ENCODE measurements at places on chromosomes 3 and 15.

- no peaks in the 10 kb centered on the region for H3K27me3 ChIP-seq
- no peaks in the 10 kb centered on the region for H3K4me1 ChIP-seq
- no peak overlapping the region for H3K4me3 ChIP-seq
- H3K36me3 ChIP-seq: no peaks in the 10 kb centered on the region
- no peak for DNase-seq
- no peak overlapping the region for H3K27ac ChIP-seq
These were observed 1354.7 kb upstream of the EPHA6 start for GRCh38 chr3:95459706-95460105.

- no peaks in the 10 kb centered on the region for H3K36me3 ChIP-seq
- no peak overlapping the region for H3K4me3 ChIP-seq
- H3K4me1 ChIP-seq: no peaks in the 10 kb centered on the region
- no peaks in the 10 kb centered on the region for H3K27me3 ChIP-seq
- H3K27ac ChIP-seq: no peak overlapping the region
- no peak for DNase-seq
These were observed 225.5 kb downstream of the ARPP21 start for GRCh38 chr3:35864871-35865270.

DNA sequence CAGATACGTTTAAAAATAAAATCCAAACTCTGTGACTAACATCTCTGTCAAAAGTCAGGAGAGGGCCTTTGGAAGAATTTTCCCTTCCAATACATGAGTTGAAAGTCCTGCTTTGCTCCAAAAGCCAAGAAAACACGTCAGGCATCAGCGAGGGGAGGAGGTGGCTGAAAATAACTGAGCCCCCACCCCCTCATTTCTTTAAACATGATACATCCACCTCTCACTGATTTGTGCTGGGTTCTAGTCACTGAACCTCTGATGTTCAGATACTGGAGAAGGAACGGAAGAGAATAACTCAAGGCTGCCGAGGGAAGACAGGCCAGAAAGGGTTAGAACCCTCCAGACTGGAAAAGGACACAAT lies 9.4 kb upstream of the SEMA5B start:
- H3K36me3 ChIP-seq: no peaks in the 10 kb centered on the region
- H3K27ac ChIP-seq: no peak overlapping the region
- H3K4me1 ChIP-seq: peaks cover 11% of the 10 kb centered on the region
- DNase-seq: no peak

GRCh38 chr3:126994661-126995245 lies 11.8 kb downstream of the PLXNA1 start:
- no peak for DNase-seq
- H3K4me1 ChIP-seq: no peaks in the 10 kb centered on the region
- no peaks in the 10 kb centered on the region for H3K36me3 ChIP-seq
- no peaks in the 10 kb centered on the region for H3K27me3 ChIP-seq
- no peak overlapping the region for H3K4me3 ChIP-seq

- no peak overlapping the region for H3K4me3 ChIP-seq
- H3K4me1 ChIP-seq: no peaks in the 10 kb centered on the region
- no peak for DNase-seq
- H3K27ac ChIP-seq: no peak overlapping the region
- H3K27me3 ChIP-seq: no peaks in the 10 kb centered on the region
These were observed 359.7 kb downstream of the FGF12 start for GRCh38 chr3:192367616-192368015.

DNA sequence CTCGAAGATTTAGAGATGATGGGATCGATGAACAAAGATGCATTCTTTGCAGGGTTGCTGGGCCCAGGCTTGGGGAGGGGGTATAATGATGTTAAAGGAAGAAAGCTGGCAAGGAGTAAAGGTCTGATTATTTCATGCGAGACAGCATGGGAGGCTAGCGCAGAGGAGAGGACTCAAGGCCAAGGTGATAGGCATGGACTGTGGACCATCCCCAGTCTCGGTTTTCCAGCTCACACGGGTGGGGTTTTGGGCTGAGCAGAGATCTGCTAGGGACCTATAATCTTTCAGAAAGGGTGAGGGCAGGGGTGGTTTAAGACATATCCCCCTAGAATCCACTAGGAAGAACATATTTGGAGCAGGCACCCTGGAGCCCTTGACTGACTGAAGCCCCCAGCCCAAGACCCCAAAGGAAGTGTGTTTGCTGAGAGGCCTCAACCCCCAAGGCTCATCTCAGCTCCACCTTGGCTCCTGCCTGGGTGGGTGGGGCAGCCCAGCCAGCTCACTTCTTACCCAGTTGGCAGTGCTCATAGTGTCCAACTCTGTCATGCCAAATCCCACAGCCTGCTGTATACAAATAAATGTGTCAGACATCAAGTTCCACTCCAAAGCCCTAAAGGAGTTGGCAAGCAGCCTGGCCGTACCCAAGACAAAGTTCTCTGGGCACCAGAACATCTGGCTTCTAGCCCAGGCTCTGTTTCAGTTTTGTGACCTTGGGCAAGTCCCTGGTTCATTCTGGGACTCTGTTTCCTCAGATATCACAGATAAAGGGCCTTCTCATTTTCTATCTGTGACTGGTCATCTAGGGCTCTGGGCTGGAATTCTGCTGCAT lies 17.9 kb downstream of the ACSBG1 start:
- H3K27ac ChIP-seq: peak overlapping the region; percentile 9
- peaks cover 15% of the 10 kb centered on the region for H3K4me1 ChIP-seq
- peak; percentile 89 for DNase-seq
- no peaks in the 10 kb centered on the region for H3K27me3 ChIP-seq

DNA sequence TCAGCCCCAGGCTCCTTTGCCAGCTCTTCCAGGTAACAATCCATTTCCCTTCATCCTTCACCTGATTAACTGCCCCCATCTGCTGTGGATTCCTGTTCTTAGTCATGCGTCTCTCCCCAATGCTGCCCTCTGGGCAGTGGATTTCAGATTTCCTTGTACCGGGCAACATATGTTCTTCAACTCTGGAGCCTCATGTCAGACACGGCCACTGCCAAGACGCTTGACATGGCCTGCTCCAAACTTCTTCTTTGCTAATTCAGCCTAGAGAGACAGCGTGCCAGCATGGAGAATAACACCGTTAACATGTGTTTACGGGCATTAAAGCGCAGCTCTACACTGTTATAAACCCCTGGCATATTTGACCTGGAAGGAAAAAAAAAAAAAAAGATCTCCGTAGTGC lies 1035.1 kb upstream of the NR2F2 start:
- H3K27me3 ChIP-seq: no peaks in the 10 kb centered on the region
- H3K4me1 ChIP-seq: no peaks in the 10 kb centered on the region
- no peak for DNase-seq
- H3K27ac ChIP-seq: no peak overlapping the region
- H3K36me3 ChIP-seq: no peaks in the 10 kb centered on the region

GRCh38 chr3:140007081-140007480 lies 72.1 kb downstream of the CLSTN2 start:
- no peak overlapping the region for H3K4me3 ChIP-seq
- no peaks in the 10 kb centered on the region for H3K36me3 ChIP-seq
- H3K27ac ChIP-seq: no peak overlapping the region
- H3K27me3 ChIP-seq: no peaks in the 10 kb centered on the region
- H3K4me1 ChIP-seq: peaks cover 8% of the 10 kb centered on the region

DNA sequence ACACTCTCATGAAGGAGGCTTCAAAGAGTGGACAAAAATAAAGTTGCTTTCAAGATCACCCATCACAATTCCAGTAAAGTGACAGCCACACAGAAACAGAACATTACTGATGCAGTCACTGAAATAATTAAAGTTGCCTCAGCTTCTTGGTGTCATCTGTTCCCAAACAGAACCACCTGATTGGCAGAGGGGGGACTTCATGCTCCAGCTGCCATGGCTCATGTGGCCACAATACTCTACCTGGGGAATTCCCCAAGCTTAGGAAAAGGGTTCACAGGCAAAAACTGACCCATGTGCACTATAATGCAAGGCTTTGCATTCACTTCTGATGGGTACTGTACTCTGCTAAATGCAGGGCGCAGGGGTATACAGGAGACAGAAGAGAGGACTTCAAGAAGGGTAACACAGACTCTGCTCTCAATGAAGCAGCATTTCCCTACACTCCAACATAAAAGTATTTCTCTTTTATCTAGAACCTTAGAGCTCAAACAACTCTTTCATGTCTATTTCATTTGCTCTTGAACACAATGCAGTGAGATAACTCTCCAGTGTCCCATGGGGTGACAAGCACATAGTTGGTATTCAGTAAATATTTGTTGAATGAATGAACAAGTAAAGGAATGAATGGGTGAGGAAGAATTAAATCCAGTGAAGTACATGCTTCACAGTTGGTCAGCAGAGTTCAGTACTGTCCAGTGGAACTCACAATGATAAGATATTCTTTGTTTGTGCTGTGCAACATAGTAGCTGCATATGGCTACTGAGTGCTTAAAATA lies 8.6 kb upstream of the CTNNB1 start:
- no peak for DNase-seq
- no peak overlapping the region for H3K27ac ChIP-seq
- H3K4me3 ChIP-seq: no peak overlapping the region
- H3K27me3 ChIP-seq: no peaks in the 10 kb centered on the region
- H3K36me3 ChIP-seq: no peaks in the 10 kb centered on the region
- H3K4me1 ChIP-seq: no peaks in the 10 kb centered on the region

- no peaks in the 10 kb centered on the region for H3K36me3 ChIP-seq
- no peak for DNase-seq
- H3K4me1 ChIP-seq: no peaks in the 10 kb centered on the region
- no peaks in the 10 kb centered on the region for H3K27me3 ChIP-seq
- no peak overlapping the region for H3K4me3 ChIP-seq
These were observed 27.8 kb upstream of the IGF2BP2 start for GRCh38 chr3:185852635-185853034.

GRCh38 chr15:60039316-60039715 lies 35.2 kb downstream of the FOXB1 start:
- H3K27ac ChIP-seq: no peak overlapping the region
- H3K4me1 ChIP-seq: no peaks in the 10 kb centered on the region
- no peaks in the 10 kb centered on the region for H3K27me3 ChIP-seq
- H3K4me3 ChIP-seq: no peak overlapping the region

DNA sequence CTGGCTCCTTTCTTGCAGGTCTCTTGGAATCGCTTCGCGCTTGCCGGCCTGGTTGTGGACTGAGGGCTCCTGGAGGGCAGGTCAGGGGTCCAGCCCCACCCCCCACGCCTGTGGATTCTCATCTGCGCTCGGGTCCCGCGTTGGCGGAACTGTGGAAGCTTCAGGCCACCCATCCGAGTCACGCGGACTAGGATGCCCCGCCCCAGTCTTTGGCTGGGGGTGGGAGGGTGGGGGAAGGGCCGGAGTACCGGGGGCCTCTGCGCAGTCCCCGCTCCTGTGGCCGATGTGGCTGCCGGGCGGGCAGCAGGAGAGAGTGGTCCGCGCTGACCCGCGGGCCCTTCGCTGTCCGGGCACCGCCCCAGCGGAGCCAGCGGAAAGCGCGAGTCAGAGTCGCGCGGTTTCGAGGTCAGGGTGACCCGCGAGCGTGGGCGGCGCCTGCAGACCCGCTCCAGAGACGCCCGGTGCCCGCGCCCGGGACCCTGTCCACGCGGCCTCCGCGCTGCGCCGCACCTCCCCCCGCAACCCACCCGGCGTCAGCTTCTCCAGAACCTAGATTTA lies 114.2 kb downstream of the KLF13 start:
- H3K27me3 ChIP-seq: no peaks in the 10 kb centered on the region
- H3K4me1 ChIP-seq: peaks cover under 1% of the 10 kb centered on the region
- peak overlapping the region; percentile 77 for H3K27ac ChIP-seq
- DNase-seq: peak; percentile 74

- H3K4me3 ChIP-seq: peak overlapping the region; percentile 29
- H3K27me3 ChIP-seq: no peaks in the 10 kb centered on the region
- DNase-seq: no peak
- peak overlapping the region; percentile 71 for H3K27ac ChIP-seq
- no peaks in the 10 kb centered on the region for H3K36me3 ChIP-seq
These were observed 137.0 kb upstream of the C2CD4B start for GRCh38 chr15:62301993-62302675.

GRCh38 chr15:25766417-25766816 lies 96.7 kb downstream of the ATP10A start:
- DNase-seq: no peak
- H3K4me3 ChIP-seq: no peak overlapping the region
- H3K36me3 ChIP-seq: no peaks in the 10 kb centered on the region
- H3K4me1 ChIP-seq: no peaks in the 10 kb centered on the region

DNA sequence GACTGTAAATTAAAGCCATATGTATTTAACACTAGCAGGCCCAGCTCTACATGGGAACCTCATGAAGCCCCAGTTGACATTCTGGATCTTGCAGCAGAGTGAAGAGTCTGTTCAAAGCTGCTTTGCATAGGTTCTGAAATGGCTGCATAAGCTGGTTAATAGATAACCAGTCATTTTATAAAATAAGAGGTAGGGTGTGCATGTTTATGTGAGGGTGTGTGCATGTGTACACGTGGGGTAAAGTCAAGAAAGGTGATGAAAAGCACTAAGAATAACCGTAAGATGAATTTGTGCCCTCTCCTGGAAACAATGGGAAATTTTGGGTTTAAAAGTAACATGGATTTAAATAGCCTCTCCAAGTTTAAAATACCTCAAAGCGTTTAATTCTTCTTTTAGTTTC lies 33.0 kb downstream of the PAQR9 start:
- no peak for DNase-seq
- no peaks in the 10 kb centered on the region for H3K36me3 ChIP-seq
- H3K27ac ChIP-seq: no peak overlapping the region
- peaks cover 12% of the 10 kb centered on the region for H3K4me1 ChIP-seq
- no peak overlapping the region for H3K4me3 ChIP-seq
- H3K27me3 ChIP-seq: no peaks in the 10 kb centered on the region

GRCh38 chr3:107574650-107575049 lies 51.9 kb downstream of the BBX start:
- H3K27ac ChIP-seq: no peak overlapping the region
- no peak for DNase-seq

GRCh38 chr3:102183186-102183585 lies 251.6 kb upstream of the ZPLD1 start:
- no peaks in the 10 kb centered on the region for H3K27me3 ChIP-seq
- DNase-seq: no peak
- H3K27ac ChIP-seq: no peak overlapping the region
- H3K4me3 ChIP-seq: no peak overlapping the region
- peaks cover 28% of the 10 kb centered on the region for H3K4me1 ChIP-seq

GRCh38 chr3:130276203-130276803 lies 69.2 kb upstream of the COL6A5 start:
- H3K27me3 ChIP-seq: no peaks in the 10 kb centered on the region
- no peaks in the 10 kb centered on the region for H3K4me1 ChIP-seq
- H3K4me3 ChIP-seq: no peak overlapping the region
- no peaks in the 10 kb centered on the region for H3K36me3 ChIP-seq
- H3K27ac ChIP-seq: no peak overlapping the region
- DNase-seq: no peak

DNA sequence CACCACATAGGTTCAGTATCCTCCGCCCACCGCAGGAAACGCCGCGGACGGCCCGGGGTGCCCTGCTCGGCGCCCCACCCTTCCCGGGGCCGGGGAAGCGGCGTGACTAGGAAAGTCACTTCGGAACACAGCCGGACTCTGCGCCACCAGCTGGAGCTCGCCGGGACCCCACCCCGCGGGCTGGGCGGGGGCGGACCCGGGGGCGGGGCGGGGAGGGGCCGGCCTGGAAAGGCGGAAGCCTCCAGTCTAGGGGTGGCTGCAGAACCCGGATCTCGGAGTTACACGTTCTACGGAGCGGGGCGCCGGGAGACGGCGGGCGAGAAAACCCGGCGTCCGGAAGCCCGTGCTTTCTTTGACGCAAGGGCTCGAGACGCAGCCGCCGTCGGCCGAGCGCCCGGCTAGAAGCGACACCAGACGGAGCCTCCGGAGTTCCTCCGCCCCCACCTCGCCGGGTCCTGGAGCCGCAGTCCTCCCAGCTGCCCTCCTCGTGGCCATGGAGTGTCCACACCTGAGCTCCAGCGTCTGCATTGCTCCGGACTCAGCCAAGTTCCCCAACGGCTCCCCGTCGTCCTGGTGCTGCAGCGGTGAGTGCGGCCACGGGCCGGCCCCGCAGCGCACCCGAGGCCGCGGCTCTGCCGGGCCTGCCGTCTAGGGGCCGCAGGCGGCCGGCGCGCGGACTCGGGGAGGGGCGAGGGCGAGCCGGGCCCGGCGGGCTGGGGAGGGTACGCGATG lies at the start of gene USP3:
Gene USP3, plus strand, starts transcription at position 347 of the 732 bp plus-strand sequence. Its CDS starts 147 bp downstream, at position 494.
- peaks cover 45% of the 10 kb centered on the region for H3K4me1 ChIP-seq
- no peaks in the 10 kb centered on the region for H3K27me3 ChIP-seq
- H3K36me3 ChIP-seq: no peaks in the 10 kb centered on the region
- peak within 1 kb of the TSS; percentile 79 for H3K4me3 ChIP-seq
